ENCODE measurements at places on chromosomes 13 and 19.

GRCh38 chr13:44436589-44437337, 63.1 kb downstream of the SERP2 start:
- no peak for DNase-seq

GRCh38 chr13:30974350-30974749, 41.9 kb downstream of the TEX26 start:
- DNase-seq, result no peak

GRCh38 chr19:51697169-51697776, 4.1 kb downstream of the SPACA6 start:
- DNase-seq, result no peak

- DNase-seq, result peak; percentile 43
These were observed 13.4 kb upstream of the SIGLEC12 start for GRCh38 chr19:51514866-51515481.

DNA sequence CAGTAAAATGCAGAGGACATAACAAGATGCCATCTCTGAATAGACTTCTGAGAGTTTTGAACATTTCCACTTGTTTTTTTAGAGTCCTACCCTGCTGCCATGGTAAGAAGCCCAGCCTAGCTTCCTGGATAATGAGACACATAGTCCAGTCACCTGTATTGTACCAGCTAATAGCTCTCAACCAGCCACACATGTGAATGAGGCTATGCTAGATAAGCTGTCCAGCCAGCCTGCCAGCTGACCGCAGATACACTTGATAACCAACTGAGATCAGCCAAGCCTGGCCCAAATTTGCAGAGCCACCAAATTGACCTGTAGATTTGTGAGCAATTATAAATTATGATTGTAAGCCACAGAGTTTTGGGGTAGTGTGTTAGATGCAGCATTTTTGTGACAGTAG, 10.7 kb downstream of the RFXAP start:
- DNase-seq, result no peak

- no peak for DNase-seq
These were observed 9.1 kb downstream of the SPACA6 start for GRCh38 chr19:51702103-51702824.

DNA sequence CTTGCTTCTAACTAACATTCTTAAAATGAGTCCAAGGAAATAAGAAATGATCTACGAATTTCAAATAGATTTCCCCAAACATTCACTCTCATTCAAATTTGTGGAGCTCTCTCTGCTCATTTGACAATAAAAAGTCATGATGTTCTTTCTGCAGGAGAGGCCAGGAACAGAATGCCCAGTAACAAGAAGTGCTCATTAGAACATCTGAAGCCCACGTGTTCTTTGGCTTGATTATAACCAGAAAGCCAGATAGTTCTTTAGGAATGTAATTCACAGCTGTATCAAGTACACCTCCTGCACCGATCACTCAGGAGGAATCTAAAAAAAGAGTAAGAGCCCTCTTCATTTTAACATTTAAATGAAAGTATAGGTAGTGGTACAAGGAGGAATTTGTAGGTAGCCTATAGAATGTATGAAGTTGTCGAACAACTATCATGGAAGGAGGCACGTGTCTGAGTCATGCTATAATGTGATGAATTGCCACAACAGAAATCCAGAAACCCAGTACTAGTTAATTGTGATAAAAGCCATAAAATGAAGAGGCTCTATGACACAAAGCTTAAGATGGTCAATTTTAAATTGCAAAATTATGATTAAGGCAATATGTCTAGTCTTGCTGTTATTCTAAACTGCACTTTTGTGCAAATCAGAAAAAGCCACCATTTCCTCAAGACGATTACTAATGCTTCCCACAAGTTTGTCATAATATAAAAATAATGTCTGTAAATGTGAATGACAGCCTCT, 12.8 kb downstream of the MEDAG start:
- no peak for DNase-seq

DNA sequence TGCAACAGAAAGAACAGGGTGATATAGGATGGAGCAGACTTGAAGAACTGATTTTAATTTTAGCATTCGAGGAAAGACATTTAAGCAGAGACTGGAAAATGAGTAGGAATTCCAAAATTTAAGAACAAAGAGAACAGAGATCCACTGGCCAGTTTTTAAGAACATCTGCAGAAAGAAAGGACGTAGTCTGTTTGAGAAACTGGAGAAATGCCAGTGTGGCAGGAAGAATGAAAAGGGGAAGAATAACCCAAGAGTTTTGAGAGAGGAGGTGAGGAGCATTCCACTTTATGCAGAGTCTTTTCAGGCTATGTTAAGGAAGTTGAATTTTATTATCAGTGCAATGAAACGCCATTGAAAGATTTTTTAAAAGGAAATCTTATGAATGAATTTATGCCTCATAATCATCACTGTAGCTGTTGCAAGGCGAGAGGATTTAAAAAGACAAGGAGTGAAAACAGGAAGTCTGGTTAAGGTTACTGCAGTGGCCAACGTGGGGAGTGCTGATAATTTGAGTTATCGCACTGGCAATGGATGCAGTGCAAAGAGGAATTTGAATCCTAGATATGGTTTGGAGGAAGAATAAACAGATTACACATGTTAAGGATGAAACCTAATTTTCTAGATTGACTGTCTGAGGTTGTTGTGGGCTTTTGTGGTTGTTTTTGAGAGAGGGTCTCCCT, 253.8 kb downstream of the DACH1 start:
- no peak for DNase-seq

GRCh38 chr19:12667731-12668302, 1.2 kb downstream of the WDR83 start:
- no peak for DNase-seq

DNA sequence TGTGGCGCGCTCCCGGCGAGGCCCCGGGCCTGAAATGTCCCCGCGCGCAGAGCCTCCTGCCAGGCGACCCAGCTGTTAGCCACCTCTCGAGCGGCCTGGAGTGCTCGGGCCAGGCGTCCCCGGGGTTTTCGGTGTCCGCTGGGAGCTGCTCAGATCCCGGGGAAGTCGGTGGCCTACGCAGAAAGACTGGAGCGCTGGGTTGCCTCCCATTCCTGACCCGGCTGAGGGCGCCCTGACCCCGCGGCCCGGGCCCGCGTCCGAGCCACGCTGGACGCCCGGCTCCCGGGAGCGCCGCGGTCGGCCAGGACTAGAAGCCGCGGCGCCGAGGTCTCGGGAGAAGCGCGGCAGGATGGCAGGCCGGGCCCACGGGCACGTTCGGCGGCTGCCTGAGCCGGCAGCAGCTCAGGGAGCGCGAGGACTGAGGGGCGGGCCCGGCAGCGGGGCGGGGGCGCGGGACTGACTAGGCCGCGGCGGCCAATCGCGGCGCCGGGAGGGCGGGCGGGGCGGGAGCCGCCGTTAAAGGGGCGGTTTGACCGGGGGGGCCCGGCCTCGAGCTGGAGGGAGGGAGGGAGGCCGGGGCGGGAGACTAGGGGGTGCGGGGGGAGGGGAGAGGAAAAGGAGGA, 1.3 kb upstream of the ZIC2 start:
- DNase-seq, result no peak

DNA sequence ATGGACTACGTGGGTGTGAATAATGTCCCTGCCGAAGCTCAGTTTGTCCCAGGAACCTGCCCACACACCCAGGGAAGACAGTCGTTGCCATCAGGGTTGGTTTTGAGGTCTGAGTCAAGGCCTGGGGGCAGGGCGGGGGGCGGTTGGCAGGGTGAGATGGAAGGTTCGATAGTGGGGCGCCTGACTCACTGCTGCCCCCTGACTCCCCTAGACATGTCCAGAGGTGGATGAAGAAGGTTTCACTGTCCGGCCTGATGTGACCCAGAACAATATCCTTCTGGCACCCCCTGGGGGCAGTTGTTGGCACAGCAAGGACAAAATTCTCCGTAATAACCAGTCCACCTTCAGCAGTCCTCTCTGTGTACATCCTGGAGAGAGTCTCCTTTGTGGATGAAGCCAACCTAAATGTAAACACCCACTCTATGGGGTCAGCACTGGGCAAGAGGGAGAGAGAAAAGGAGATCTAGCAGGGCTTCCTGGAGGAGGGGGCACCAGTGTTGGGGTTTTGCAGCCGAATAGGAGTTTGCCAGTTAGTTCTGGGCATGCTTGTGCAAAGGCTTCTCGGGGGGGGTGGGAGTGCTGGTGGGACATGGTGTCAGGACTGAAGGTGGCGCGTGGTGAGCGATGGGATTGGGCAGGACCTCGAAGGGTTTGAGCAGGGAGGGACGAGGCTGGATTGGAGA, 19.6 kb upstream of the B3GNT3 start:
- no peak for DNase-seq

GRCh38 chr13:72643311-72643989, 84.0 kb downstream of the MZT1 start:
- DNase-seq, result peak; percentile 4

DNA sequence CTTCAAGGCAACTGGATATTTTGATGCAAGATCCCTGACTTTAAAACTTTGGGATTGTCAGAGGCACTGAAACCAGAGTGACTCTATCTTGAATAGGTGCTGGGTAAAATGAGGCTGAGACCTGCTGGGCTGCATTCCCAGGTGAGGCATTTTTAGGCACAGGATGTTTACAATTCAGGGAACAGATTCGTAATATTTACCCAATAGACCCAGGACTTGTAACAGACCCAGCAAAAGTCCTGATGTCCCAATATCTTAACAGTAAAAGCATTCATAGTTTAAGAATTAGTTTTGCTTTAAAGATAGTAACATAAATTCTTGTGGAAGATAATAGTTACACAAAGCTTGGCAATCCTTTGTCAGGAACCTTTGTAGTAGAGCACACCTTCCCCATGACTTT, 166.2 kb downstream of the FGF14 start:
- DNase-seq, result no peak

DNA sequence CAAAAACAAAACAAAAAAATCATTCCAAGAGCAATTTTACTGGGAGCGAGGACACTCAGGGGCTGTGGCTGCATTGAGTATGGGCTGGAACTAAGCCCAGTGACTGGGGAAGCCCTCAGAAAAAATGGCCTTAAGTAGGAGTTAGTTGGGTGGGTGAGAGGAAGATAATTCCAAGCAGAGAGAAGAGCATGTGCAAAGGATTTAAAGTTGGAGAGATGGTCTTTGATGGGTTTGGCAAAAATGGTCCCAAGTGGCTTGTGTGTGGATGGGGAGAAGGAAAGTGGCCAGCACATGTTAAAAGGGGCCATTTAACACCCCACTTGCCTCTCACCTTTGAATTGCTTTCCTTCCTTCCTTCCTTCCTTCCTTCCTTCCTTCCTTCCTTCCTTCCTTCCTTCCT, 6.7 kb upstream of the CYP4F22 start:
- no peak for DNase-seq

DNA sequence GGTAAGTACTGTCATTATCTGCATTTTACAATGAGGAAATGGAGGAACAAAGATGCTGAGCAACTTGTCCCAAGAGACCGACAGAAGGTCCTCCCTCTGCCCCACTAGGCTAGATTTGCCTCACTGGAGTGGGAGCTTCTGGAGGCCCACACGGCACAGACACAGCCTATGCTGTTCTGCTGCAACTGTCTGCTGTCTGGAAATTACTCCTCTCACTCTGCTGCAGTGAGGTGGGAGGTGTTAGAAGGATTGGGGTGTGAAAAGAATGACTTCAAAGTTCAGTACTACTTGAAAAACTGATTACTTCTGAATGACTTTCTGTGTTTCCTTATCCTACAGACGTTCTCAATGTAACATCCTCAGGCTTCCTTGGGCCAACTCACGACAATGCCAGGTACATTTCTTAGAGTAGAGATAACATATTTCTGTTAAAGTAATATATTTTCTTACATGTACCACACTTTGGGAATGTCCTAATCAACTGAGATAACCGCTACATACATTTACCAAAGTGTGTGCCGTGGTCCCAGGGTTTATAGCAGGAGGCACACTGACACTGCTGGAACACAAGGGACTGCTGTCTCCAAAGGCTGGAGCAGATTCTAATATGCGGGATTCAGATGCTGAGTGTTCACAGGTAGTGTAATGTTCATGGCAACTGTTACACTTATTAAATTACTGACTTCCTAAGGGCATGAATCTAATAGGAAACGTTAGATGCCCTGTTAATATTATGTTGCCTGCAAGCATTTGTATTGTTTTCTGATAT, 53.5 kb upstream of the WASF3 start:
- no peak for DNase-seq

DNA sequence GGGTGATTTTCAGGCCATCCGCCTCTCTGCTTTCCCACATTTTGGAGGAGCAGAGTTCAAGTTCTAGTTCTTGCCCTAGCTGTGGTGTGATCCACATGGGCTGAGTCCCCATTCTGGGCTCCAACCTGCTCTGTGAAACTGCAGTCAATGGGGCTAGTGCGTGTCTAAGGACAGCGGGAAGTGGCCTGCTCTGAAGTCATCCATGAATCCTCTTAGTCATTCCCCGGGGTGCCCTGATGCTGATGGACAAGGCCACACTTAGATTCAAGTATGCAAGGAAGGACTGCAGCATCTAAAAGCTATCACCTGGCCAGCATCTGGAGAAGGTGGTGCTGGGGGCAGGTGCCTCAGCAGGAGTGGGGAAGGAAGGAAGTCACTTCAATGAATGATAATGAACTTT, 94.6 kb downstream of the TSHZ3 start:
- no peak for DNase-seq

- no peak for DNase-seq
These were observed 388.9 kb downstream of the KCNRG start for GRCh38 chr13:50404116-50404515.

DNA sequence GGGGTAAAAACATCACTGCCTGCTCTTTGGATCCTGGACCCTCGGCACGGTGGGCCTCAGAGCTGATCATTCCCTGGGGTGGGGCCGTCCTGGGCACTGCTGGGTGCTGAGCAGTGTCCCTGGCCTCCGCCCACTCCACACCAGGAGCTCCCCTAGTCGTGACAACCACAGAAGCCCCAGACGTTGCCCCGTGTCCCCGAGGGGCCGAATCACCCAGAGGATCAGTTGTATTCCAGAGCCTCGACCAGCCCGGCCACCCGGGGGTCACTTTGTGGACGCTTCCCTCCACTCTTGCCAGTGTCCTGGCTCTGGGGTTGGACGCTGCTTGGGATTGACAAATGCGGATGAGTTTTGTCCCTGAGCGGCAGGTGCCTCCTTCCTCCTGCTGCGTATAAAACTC, 10.2 kb downstream of the C2CD4C start:
- no peak for DNase-seq

- peak; percentile 93 for DNase-seq
These were observed 3.7 kb downstream of the KCNC3 start for GRCh38 chr19:50325310-50326100.

DNA sequence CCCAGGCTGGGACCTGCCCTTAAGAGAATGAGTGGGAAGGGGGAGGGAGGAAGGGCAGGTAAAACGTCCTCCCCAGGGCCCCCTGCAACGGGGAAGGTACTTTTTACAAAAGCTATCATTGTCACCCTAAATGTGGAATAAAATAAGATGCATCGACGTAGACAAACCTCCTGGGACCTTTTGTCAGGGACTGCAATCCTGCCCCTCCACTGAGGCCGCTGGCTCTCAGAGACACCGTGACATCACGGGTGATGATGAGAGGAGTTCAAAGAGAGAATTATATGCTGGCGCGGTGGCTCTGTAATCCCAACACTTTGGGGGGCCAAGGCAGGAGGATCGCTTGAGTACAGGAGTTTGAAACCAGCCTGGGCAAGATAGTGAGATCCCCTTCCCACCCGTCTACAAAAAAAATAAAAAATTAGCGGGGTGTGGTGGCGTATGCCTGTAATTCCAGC, 1.8 kb upstream of the MYBPC2 start:
- no peak for DNase-seq

- DNase-seq, result no peak
These were observed 1.8 kb upstream of the SSBP4 start for GRCh38 chr19:18417250-18418028.

- no peak for DNase-seq
These were observed 1.1 kb upstream of the ZNF45 start for GRCh38 chr19:43936188-43936587.

GRCh38 chr19:39398297-39398864, 7.2 kb downstream of the MED29 start:
- DNase-seq, result no peak

GRCh38 chr13:96925916-96926628, 68.2 kb downstream of the OXGR1 start:
- no peak for DNase-seq
